Vagina (tissue), 2 donors: ENCODE measurements at places on chromosomes 3 and 15. TPM values are rescaled to one million over a fixed set of nuclear protein-coding genes. Genes with fewer than 3 reads are reported as not detected.
A peak's percentile ranks its signal among the peaks of the same experiment; 100 is the strongest.

DNA sequence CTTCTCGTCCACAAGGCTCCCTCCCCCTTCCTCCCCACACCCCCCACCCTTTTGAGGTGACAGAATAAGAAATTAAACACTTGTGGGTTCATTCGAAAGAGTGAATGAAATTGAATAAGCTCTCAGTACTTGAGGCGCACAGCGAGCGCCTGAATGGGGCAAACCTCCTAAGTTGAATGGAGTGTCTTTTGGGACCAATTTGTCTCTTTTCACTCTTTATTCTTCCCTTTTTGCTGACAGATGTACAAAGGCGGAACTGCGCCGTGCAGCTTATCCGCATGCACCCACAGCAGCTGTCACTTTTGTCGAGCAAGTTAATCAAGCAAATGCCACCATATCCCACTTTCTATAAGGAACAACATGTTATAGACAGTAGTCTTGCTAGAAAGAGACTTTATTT, 47.9 kb upstream of the FEZF2 start:
- no peaks in the 10 kb centered on the region for H3K36me3 ChIP-seq
- H3K4me1 ChIP-seq, result no peaks in the 10 kb centered on the region
- H3K27ac ChIP-seq, result no peak overlapping the region
- H3K4me3 ChIP-seq, result no peak overlapping the region
- no peak for DNase-seq

DNA sequence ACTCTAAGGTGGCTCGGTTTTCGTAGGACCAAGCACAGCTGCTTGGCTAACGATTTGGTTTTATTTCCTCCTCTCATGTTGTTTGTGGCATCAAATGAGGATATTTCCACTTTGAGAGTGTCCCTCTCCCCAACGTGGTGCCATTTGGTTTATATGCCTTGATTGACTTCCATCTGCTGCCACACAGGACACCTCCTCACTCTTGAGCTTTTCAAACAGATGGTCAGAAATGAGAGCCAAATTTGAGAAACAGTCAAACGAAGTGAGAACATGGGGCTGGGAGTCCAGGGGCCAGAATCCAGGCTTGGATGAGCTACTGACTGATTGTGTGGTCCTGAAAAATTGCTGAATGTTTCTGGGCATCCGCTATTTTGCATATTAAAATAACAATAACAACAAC, 43.5 kb downstream of the CEMIP start:
- H3K27me3 ChIP-seq, result no peaks in the 10 kb centered on the region
- H3K27ac ChIP-seq, result no peak overlapping the region
- H3K4me3 ChIP-seq, result no peak overlapping the region
- H3K4me1 ChIP-seq, result peaks cover 8% of the 10 kb centered on the region
- no peaks in the 10 kb centered on the region for H3K36me3 ChIP-seq

GRCh38 chr3:107062787-107063186, 314.5 kb upstream of the CCDC54 start:
- DNase-seq, result no peak
- no peaks in the 10 kb centered on the region for H3K36me3 ChIP-seq
- H3K4me3 ChIP-seq, result no peak overlapping the region
- H3K27me3 ChIP-seq, result no peaks in the 10 kb centered on the region
- H3K27ac ChIP-seq, result no peak overlapping the region

ALPK3 gene
- 2.5 TPM for total RNA-seq

DNA sequence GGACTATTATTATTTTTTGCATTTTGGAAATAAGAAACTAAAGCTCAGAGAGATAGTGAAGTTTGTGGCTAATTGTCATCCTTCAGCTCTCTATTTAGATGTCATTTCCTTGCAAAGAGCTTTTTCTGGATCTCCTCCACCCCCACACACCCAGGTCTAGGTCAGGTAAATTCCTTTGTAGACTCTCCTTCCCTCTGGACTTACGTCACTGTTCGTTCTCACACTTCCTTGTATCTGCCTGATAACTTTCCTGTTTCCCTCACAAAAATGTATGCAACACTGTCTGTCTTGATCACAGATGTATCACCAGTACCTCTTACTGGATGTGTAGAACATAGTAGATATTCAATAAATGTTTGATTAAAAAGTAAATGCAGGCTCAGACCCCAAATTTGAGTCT, 6.1 kb upstream of the MB21D2 start:
- no peaks in the 10 kb centered on the region for H3K4me1 ChIP-seq
- no peak overlapping the region for H3K4me3 ChIP-seq
- H3K36me3 ChIP-seq, result no peaks in the 10 kb centered on the region
- H3K27me3 ChIP-seq, result no peaks in the 10 kb centered on the region
- no peak for DNase-seq

- no peak overlapping the region for H3K27ac ChIP-seq
- DNase-seq, result no peak
- H3K4me1 ChIP-seq, result no peaks in the 10 kb centered on the region
- no peak overlapping the region for H3K4me3 ChIP-seq
- H3K27me3 ChIP-seq, result no peaks in the 10 kb centered on the region
- H3K36me3 ChIP-seq, result no peaks in the 10 kb centered on the region
Measured at GRCh38 chr15:56783156-56783856, 50.0 kb upstream of the ZNF280D start.

GRCh38 chr3:128081846-128082245, 29.6 kb downstream of the SEC61A1 start:
- no peak overlapping the region for H3K4me3 ChIP-seq
- no peak overlapping the region for H3K27ac ChIP-seq
- no peaks in the 10 kb centered on the region for H3K27me3 ChIP-seq
- DNase-seq, result no peak
- peaks cover 11% of the 10 kb centered on the region for H3K36me3 ChIP-seq

GXYLT2 gene
- 10.1 TPM for total RNA-seq

- H3K27ac ChIP-seq, result peak overlapping the region; percentile 14
- no peak overlapping the region for H3K4me3 ChIP-seq
- peaks cover 40% of the 10 kb centered on the region for H3K4me1 ChIP-seq
Measured at GRCh38 chr15:68428431-68428940, 3.5 kb downstream of the ITGA11 start.

DNA sequence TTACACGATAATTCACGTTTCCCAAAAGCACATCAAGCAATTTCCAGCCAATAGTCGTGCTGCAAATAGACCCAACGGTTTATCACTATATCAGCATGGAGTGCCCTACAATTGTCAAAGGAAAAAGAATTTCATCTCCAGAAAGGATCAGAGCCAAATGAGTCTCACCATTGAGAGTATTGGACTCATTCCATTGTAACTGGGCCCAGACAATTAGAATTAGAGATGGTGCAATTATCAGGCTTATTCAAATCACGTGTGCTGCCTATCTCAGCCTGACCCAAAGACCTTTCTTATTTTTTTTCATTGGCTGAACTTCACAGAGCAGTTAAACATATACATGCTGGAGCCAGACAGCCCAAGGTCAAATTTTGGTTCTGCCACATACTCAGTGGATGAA, 87.0 kb upstream of the LRTM1 start:
- H3K36me3 ChIP-seq, result no peaks in the 10 kb centered on the region
- no peak overlapping the region for H3K27ac ChIP-seq
- no peak for DNase-seq
- H3K4me1 ChIP-seq, result no peaks in the 10 kb centered on the region
- H3K4me3 ChIP-seq, result no peak overlapping the region

- no peak overlapping the region for H3K27ac ChIP-seq
- DNase-seq, result no peak
- peaks cover 5% of the 10 kb centered on the region for H3K4me1 ChIP-seq
- no peak overlapping the region for H3K4me3 ChIP-seq
- H3K27me3 ChIP-seq, result no peaks in the 10 kb centered on the region
Measured at GRCh38 chr3:23760871-23761373, 44.8 kb upstream of the UBE2E1 start.

- no peaks in the 10 kb centered on the region for H3K27me3 ChIP-seq
- no peak overlapping the region for H3K4me3 ChIP-seq
Measured at GRCh38 chr3:54783611-54784010, 144.2 kb downstream of the LRTM1 start.

ANKRD34C gene
- 0.25 TPM for total RNA-seq

ARHGEF3 gene
- 17.4 TPM for total RNA-seq

GRCh38 chr15:79524531-79524930, 92.4 kb downstream of the MINAR1 start:
- H3K27me3 ChIP-seq, result no peaks in the 10 kb centered on the region
- no peaks in the 10 kb centered on the region for H3K4me1 ChIP-seq
- H3K27ac ChIP-seq, result no peak overlapping the region
- no peak overlapping the region for H3K4me3 ChIP-seq
- peak; percentile 72 for DNase-seq
- no peaks in the 10 kb centered on the region for H3K36me3 ChIP-seq

- H3K4me1 ChIP-seq, result peaks cover 23% of the 10 kb centered on the region
- DNase-seq, result no peak
Measured at GRCh38 chr3:128079823-128080222, 27.6 kb downstream of the SEC61A1 start.

DNA sequence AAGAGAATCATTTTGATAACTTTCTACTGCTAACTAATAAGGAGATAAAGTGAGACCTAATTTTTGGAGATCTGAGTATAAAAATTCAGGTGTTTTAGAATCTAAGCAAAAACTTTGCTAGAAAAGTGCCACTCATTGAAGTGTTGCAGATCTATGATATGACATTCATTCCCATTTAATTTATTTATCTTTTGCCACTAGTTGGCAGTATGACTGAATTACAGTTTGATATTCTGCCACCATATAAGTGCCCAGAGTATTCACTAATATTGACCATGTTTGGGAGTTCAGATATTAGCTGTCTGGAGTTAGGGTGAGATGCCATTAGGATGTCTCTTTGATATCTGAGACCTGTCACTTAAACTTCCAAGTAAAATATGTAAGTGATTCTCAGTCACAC, 251.3 kb upstream of the GBE1 start:
- H3K36me3 ChIP-seq, result no peaks in the 10 kb centered on the region
- H3K4me3 ChIP-seq, result no peak overlapping the region
- H3K27ac ChIP-seq, result no peak overlapping the region
- DNase-seq, result no peak
- no peaks in the 10 kb centered on the region for H3K4me1 ChIP-seq
- no peaks in the 10 kb centered on the region for H3K27me3 ChIP-seq

CHRNA5 gene
- total RNA-seq, result 8.8 TPM

GRCh38 chr3:150746791-150747590, 16.0 kb downstream of the SIAH2 start:
- H3K4me3 ChIP-seq, result no peak overlapping the region
- H3K4me1 ChIP-seq, result peaks cover 100% of the 10 kb centered on the region
- H3K27me3 ChIP-seq, result no peaks in the 10 kb centered on the region
- peak overlapping the region; percentile 31 for H3K27ac ChIP-seq
- peaks cover 5% of the 10 kb centered on the region for H3K36me3 ChIP-seq

DAPK2 gene
- total RNA-seq, result 50.3 TPM

DNA sequence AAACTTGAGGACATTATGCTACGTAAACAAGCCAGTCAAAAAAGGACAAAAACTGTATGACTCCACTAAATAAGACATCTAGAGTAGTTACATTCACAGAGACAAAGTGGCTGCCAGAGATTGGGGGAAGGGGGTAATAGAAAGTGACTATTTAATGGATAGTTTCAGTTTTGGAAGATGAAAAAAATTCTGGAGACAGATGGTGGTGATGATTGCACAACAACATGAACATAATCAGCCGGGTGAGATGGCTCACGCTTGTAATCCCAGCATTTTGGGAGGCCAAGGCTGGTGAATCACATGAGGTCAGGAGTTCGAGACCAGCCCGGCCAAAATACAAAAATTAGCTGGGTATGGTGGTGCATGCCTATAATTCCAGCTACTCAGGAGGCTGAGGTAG, 40.6 kb downstream of the DPP8 start:
- DNase-seq, result no peak
- no peaks in the 10 kb centered on the region for H3K27me3 ChIP-seq
- no peak overlapping the region for H3K27ac ChIP-seq
- H3K4me3 ChIP-seq, result no peak overlapping the region

DNA sequence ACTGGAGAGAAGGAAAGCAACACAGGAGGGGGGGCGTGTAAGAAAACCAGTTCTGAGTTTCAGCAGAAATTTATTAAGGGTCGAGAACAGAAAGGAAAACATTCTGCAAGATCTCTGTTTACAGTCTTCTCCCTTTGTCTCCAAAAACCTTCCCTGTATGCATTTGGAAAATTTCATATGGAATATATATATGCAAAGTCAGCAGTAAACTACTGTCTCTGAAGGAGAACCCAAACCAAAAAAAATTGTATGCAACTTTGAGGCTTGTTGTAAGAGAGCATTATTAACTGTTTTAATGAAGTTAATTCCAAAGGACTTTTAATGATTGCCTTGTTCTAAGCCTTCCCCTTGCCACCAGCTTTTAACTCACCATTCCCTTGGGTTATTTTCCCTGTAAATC, 238.2 kb upstream of the GPR149 start:
- no peak for DNase-seq
- no peaks in the 10 kb centered on the region for H3K4me1 ChIP-seq
- no peaks in the 10 kb centered on the region for H3K27me3 ChIP-seq
- no peaks in the 10 kb centered on the region for H3K36me3 ChIP-seq
- H3K4me3 ChIP-seq, result no peak overlapping the region

MTHFS gene
- total RNA-seq, result 7.1 TPM

GRCh38 chr15:100731267-100732152, 129.1 kb downstream of the ASB7 start:
- no peak overlapping the region for H3K27ac ChIP-seq
- no peaks in the 10 kb centered on the region for H3K36me3 ChIP-seq
- peaks cover 17% of the 10 kb centered on the region for H3K4me1 ChIP-seq
- no peaks in the 10 kb centered on the region for H3K27me3 ChIP-seq
- peak; percentile 91 for DNase-seq
- H3K4me3 ChIP-seq, result no peak overlapping the region

DNA sequence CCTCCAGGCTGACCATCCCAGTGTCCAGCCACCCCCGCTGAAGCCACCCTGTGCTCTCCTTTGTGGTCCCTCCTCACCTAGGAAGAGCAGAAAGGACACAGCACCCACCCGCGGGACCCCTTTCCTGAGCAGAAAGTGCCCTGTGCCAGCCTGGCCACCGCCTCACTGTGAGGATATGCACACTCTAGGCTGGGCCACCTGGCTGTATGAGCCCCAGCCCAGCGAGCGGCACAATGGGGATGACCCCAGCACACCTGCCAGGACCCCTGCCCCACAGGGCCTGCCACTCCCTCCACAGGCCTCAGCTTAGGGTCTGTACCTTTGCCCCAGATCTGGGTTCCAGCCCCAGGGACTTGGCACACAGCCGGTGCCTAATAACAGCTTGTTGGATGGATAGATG, 47.9 kb upstream of the FURIN start:
- no peaks in the 10 kb centered on the region for H3K27me3 ChIP-seq
- H3K27ac ChIP-seq, result no peak overlapping the region
- no peak for DNase-seq
- no peaks in the 10 kb centered on the region for H3K36me3 ChIP-seq
- H3K4me1 ChIP-seq, result no peaks in the 10 kb centered on the region

SLC6A1 gene
- 2.0 TPM for total RNA-seq

DNA sequence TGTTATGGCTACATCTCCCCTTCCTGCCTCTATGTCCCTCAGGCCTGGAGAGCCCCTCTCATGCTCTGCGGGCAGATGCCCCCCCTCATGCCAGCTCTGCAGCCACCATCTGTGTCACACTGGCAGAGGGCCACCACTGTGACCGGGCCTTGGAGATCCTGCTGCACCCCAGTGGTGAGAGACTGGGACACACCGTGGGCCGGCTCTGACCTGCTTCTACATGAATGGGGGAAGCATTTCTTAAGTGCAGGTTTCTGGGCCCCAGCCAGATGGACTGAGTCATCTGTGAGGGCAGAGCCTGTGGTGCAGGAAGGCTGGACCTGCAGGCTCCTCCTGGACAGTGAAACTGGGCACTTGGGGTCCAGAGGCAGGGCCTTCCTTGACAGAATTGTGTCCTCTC, 4.8 kb downstream of the VWA5B2 start:
- H3K27ac ChIP-seq, result no peak overlapping the region
- H3K36me3 ChIP-seq, result no peaks in the 10 kb centered on the region
- no peak for DNase-seq
- peaks cover 19% of the 10 kb centered on the region for H3K27me3 ChIP-seq

PRTG gene
- 5.2 TPM for total RNA-seq

GRCh38 chr15:90986790-90987507, 7.4 kb downstream of the PRC1 start:
- no peak for DNase-seq
- H3K27me3 ChIP-seq, result no peaks in the 10 kb centered on the region
- H3K36me3 ChIP-seq, result no peaks in the 10 kb centered on the region
- H3K4me3 ChIP-seq, result no peak overlapping the region
- no peak overlapping the region for H3K27ac ChIP-seq
